NCI-H187 treated with DMSO at 0.1 percent for 48 hours (cell line): ENCODE measurements at places on chromosomes 1 and 21.

DNA sequence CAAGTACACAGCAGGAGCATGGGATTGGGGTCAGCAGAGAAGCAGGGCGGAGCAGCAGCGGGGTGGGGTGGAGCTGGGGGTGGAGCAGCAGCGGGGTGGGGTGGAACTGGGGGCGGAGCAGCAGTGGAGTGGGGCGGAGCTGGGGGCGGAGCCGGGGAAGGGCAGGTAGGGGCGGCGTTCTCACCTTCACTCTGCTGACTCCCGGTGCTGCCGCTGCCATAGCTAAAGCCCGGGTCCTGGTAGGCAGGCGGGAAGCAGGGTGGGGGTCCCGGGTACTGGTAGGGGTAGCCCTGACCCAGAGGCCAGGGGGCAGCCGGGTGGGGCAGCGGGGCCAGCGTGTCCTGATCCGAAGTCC is 6.7 kb downstream of the TAS1R3 start:
- DNase-seq = no peak

GRCh38 chr1:230052018-230052417 is 15.0 kb upstream of the GALNT2 start:
- DNase-seq = no peak

- no peak for DNase-seq
Observed at GRCh38 chr1:113255720-113256347, 134.5 kb upstream of the MAGI3 start.

DNA sequence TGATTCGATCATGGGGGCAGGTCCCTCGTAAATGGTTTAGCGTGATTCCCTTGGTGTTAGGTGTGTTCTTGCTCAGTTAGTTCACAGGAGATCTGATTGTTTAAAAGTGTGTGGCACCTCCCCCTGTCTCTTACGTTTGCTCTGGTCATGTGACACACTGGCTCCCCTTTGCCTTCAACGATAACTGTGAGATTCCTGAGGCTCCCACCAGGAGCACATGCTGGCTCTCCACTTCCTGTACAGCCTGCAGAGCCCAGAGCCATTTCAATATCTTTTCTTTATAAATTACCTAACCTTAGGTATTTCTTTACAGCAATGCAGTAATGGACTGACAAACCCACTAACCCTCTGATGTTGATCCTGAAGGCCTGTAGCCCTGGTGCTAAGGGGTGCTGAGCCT is 141.9 kb downstream of the FCRL5 start:
- no peak for DNase-seq

GRCh38 chr1:43518935-43519686 is 11.6 kb upstream of the PTPRF start:
- no peak for DNase-seq

- no peak for DNase-seq
Observed at GRCh38 chr1:50378770-50379169, 44.5 kb downstream of the DMRTA2 start.

DNA sequence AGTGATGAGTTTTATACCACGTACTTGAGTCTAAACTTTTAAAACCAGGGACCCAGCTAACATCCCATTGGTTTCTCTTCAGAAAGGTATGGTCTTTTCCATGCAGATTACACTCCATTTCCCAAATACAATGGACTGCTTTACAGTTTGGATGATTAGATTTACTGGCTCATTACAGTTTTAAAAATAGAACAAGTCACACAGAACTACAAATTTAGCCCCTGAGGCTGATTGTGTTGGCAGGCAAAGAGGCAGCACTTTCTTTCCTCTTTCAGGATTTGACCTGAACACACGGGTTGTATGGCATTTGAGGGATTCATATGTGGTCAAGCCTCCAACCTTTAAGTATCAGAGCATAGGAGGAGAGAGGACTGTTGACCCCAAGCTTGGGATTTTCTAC is 21.8 kb upstream of the VTCN1 start:
- DNase-seq = no peak

DNA sequence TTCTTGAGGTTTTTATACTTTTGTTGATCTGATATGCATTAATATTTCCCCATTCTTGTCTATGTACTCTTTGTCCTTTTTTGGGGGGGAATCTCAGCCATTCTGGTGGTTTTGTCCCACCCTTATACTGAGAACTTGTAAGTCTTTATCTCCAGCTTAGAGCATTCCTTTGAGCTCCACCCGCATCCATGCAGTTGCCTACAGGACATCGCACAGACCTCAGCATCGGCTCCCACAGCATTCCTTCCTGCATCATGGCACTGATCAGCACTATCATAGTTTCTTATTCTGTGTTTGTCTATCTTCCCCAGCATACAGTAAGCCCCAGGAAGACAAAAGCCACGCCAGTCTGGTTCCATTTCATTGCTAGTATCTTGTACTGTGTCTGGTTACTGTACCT is 33.0 kb downstream of the HHAT start:
- DNase-seq = no peak

DNA sequence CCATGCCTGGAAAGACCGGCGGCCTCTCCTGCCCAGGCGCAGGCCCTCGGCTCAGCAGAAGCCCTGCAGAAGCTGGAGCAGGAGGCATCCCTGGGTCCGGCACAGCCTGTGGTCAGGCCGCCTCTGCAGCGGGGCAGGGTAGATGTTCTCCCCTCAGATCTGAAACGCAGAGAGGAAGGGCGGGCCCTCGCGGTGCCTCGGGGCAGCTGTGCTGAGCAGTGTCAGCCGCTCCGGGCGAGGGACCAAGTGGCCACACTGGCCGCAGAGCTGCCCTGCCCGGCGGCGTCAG is 175.3 kb upstream of the ARHGEF16 start:
- DNase-seq = no peak

GRCh38 chr1:116966791-116967190 is 34.8 kb upstream of the CD101 start:
- DNase-seq = no peak

- DNase-seq = no peak
Observed at GRCh38 chr1:173887627-173888026, 19.4 kb downstream of the ZBTB37 start.

DNA sequence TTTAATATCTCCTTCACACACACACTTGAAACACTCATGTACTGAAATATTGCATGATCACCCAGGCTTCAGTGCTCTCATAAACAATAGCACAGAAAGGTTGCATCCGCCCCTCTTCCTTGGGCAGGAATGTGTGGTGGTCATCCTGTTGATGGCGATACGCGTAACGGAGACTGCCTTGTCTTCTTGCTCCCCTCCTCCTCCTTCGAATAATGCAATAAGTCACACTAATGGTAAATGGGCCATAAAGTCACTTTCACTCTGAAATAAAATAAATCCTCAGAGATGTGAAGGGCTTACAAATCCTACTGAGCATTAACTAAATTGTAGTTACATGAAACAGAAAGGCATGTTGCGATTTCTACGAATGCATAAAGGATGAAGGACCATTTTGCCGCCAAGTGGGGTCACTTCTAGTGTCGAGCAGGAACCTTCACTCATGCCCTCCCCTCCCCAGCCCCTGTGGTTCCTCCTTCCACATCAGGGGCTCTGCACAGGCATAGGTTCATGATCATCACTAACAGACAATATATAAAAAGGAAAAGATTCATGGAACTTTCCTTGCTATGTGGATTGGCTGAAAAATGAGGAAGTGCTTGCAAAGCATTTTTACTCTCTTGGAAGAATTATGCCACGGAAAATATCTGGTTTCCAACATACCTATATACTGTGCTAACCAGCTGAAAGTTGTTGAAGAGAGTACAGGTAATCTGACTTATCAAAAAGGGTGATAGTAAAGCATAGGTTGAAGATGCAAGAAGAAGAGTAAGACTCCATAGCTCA is 1.2 kb upstream of the PGBD5 start:
- DNase-seq = no peak

GRCh38 chr1:24737368-24738117 is 7.7 kb upstream of the CLIC4 start:
- no peak for DNase-seq

DNA sequence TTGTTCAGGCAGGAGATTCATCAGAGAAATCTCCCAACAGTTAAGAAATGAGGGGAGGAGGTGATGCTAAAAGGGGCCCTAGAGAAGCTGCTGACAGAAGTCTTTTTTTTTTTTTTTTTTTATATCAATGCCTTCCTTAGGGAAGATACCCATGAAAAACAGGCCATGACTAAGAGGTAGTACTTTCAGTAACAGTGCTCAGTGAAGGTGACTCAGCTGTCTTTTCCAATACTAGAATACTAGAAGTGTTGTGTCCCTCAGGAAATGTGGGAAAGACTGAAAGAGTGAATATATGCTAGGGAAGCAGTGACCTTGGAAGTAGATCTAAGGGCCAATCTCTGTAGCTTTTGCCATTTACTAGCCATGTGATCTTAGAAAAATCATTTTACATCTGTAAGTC is 52.4 kb upstream of the SLFNL1 start:
- DNase-seq = no peak

DNA sequence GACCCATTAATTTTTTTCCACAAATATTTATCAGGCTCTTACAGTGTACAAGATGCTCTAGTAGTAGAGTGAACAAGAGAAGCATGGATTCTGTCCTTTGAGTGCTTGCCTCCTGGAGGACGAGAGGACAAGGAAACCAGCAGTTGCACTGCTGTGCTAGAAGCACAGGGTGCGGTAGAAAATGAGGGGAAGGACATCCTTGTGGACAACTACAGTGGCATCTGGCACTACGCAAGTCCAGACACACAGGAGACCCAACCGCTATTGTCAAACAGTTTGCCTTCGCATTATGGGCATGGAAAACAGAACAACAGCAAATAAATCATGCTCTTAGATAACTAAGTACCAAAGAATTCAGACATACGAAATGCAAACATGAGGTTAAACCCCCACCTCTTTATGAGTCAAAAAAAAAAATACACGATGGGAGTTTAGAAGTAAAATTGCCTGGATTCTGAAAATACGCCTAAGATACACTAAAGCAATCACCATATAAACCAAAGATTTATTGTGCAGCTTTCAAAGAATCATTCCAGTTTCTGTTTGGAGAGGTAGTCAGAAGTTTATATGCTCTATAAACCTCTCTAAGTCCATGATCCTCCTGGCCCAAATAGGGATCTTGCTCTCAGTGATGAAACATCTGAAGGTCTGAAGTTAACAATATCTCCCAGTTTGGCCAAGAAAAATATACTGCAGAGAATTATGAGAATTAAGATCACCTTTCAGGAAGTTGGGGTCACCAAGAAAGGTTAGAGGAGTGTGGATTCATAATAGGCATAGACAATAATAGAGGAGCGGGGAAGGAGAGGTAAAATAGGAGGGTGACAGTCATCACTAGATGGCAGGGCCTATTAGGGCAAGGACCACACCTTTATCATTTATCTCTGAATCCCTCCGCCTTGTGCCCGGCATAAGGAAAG is 307.8 kb downstream of the NFIA start:
- no peak for DNase-seq

DNA sequence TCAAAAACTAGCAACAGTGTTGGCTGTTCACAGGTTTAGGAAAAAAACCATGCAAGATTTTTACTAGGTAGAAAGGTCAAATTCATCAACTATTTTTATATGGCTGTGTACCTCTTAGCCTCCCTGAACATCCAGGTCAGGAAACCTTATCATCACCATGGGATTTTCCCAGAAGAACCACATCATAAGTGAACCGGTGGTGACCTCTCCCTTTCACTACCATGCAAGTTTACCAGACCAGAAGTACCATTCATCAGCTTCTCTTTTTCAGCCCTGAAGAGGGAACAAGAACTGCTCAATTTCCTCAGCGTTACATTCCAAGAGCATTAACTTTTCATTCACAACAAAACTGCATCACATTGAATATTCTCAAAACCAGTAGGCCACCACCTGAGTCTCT is 5.9 kb downstream of the SSBP3 start:
- DNase-seq = no peak

DNA sequence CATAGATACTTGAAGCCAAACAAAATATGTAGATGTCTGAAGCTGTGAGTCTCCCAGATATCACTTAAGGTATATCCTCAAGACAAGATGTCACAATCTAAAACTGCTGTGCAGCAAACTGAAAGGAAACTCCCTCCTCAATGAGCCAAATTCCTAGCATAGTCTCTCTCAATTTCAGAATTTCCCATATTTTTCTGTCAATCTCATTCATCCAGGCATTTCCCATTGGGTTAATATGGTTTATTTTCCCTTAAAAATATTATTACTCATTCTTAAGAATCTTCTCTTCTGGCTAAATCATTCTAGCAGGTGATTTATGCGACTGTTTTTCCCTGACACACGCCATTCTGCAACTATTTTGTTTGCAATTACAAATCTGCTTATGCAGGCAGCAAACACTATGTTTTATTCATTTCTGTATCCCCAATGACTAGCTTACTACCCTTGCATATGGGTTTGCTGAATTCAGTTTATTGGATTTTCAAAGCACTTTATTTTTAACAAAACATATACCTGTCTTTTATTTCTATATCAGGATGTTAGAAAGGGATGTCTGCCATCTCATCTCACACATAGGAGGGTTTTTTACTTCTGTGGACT is 69.9 kb downstream of the TNFSF4 start:
- DNase-seq = no peak
